HS-27A (cell line): ENCODE measurements at places on chromosomes 11 and 22.

GRCh38 chr11:44939673-44940395 is 10.8 kb downstream of the TP53I11 start:
- no peak for DNase-seq

DNA sequence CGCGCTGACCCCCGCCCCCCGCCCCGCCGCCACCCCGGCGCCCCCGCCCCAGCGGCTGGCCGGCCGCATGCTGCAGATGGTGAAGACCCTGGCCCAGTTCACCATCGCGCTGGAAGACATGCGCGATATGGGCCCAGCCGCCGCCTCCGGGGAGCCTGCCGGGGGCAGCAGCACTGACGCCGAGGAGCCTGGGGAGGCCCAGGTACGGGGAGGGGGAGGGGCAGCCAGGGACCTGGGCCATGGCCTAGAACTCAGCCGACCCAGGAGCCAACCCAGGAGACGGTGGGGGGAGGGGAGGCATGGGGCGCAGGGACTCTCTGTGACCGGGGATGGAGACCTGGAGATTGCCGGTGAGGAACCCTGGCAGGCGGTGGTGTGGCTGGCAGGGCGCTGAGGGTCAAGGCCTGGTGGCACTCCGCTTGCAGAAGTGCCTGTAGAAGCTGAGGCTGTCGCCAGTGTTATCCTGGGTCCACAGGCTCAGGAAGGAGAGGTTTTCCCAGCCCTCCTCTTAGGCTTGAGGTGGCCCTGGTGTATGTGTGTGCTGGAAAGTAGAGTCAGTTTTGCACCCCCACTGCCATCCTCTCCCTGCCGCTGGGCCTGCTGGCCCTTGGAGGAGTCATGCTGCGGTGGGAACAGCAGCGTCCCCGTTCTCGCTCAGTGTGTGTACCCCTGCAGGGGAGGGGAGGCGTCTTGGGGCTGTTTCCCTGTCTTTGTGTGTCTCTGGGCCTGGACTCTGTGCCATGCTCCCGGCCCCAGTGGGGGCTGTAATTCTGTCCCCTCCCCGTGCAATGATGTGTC is 32.9 kb upstream of the RELT start:
- DNase-seq = no peak

DNA sequence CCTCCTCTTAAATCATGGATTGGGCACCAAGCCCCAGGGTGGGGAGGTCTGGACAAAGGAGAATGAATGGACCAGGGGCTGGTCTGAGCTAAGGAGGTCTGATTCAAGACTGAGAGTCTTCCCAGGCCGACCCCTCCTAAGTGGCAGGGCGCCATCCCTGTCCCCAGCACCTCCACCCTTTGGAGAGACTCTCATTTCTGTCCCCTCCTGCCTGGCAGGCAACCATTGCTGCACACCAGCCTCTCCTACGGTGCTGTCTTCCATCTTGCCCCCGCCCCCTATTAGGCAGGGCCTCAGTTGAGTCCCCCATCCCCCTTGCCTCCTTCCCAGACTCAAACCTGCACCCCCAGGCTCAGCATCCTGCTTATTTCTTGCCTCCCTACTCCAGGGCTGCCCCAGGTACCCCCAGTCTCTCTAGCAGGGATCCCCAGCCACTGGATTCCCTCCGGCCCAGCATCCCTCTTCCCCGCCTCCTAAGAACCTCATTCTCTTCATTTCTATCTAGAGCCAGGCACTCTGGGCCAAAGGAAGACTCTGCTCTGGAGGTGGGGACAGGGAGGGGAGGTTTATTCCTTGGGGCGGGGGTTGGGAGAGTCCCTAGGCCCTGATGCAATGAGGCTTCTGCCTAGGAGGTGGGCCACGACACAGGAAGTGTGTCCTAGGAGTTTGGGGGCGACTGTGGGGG is 1.7 kb upstream of the RCOR2 start:
- no peak for DNase-seq

- no peak for DNase-seq
Measured at GRCh38 chr11:26219183-26220117, 112.5 kb upstream of the ANO3 start.

- no peak for DNase-seq
Measured at GRCh38 chr11:133147625-133148024, 384.7 kb downstream of the OPCML start.

GRCh38 chr22:49398646-49399045 is 429.0 kb downstream of the BRD1 start:
- DNase-seq = no peak

- DNase-seq = no peak
Measured at GRCh38 chr22:46531581-46532175, 5.7 kb downstream of the CELSR1 start.
